ENCODE measurements at places on chromosomes 13 and 19.
A peak's percentile ranks its signal among the peaks of the same experiment; 100 is the strongest.

GRCh38 chr13:77026861-77027621 lies at the start of gene FBXL3:
FBXL3 (minus strand) TSS chr13:77027159; CDS start chr13:77021860, 5,299 bp downstream.
- DNase-seq: peak; percentile 81

DNA sequence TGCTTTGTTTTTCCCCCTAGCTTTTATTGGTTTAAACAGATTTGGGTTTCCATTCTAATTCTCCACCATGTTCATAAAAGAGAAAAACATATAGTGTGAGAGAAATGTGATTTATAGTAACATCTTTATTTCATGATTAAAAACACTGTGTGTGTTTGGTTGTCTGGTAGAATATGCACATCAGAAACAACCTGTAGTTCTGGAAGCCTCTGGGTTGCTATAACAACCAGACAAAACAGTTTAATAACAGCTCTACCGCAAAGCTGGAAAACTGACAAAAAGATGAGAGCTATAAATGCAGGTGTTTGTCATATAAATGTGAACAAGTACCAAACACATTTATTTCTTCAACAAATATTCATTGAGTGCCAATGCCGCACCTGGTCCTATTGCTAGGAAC lies 9.8 kb downstream of the KBTBD6 start:
- no peak for DNase-seq

DNA sequence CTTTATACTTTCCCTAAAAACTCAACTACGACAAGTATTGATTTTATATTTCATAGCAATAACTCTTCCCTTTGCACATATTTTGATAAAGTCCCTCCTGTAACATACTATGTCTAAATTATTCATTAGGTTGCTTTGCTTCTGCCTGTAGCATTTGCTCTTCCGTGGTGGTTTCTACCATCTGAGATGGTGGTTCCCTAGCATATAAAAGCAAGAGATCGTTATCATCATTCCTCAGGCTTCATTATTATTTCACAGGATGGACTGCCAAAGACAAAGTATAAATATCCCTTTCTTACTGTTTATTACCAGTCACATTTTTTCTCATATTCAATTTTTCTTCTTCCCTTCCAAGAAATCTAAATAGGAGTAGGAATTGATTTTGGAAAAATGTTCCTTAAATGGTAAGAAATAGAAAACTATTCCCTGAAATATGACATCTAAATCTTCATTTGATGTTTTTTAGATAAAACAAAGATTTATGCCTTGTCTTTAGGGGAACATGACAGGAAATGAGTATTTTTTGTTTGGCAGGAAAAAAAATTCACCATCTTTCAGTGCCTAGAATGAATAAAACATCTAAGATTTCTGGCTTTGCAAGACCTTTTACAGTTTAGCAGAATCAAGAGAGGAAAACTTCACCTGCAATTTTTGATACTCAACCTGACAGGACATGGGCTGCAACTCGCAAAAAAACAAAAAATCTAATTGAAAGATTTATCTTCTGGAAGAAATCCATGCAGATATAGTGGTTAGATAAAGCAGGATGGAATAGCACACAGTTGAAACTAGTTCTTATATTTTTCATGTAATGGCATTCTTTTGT lies 340.0 kb downstream of the SPRY2 start:
- DNase-seq: no peak

- no peak for DNase-seq
Observed at GRCh38 chr13:77033717-77034302, 6.9 kb upstream of the FBXL3 start.

DNA sequence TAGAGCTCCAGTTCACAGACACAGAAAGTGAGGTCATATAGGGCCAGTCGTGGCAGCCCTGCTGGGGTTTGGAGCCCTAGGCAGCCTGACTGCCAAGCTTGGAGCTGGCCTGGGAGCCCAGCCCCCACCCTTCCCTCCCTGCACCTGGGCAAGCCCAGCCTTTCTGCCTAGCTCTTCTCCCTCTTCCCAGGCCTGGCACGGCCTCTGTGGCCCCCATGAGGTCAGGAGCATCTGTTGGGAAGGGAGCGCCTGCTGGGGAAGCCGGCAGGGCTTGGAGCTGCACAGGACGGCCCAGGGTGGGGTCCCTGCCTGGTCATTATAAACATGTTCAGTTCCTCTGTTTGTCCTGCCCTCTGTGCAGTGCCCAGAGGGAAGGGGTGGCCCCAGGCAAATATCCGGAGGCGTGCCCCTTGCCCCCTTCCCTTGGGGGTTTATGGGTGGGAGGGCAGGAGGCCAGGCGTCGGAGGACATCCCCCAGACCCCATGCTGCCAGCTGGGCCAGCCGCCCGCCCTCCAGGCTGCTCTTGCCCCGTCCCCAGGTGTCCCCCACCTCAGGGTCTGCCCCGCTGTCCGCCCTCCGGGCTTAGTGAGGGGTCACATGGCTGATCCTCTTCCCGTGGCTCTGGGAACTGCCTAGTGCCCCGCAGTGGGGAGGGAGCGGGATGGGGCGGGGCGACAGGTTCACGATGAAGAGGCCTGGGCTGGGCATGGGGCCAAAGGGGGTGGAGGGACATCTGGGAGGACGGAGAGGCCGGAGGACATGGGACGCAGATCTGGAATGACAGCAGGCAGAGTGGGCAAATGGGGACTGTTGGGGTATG lies 30.0 kb upstream of the NCCRP1 start:
- DNase-seq: no peak

DNA sequence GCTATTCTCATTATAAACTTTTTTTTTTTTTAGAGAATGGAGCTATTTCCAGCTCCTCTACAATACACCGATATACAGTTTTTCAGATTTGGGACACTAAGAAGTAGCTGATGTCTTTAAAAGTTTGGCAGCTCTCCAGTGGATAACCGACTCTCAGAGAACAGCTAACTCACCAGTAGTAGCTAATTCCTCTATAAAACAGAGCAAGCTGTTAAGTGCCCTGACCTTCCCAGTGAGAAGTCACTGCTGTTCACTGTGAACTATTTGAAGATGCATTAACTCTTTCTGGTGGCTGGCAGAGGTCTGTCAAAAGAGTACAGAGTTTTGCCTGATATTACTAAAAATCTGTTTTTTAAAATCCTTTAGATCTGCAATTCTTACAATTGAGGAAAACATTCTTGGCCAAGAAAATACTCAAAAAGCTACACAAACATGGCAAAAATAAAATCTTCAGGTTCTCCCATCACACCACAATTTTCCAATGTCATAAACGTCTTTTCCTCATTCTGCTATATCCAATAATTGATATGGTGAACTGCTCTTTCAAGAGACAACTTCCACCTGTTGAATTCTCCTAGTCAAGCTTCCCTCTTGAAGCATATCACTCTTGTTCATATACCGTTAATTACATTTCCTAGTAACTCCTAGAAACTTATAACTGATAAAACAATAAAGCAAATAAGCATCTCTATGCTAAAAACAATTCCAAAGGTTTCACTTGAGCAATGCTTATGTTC lies 44.2 kb downstream of the TBC1D4 start:
- peak; percentile 61 for DNase-seq

- peak; percentile 65 for DNase-seq
Observed at GRCh38 chr19:44653977-44654774, 10.5 kb downstream of the PVR start.

GRCh38 chr13:47426126-47426849 lies 529.4 kb upstream of the HTR2A start:
- DNase-seq: no peak

Data from hematopoietic multipotent progenitor cell treated with erythropoietin and hydrocortisone succinate and interleukin-3 and kit ligand, for 8 days (in vitro differentiated cells).